ENCODE measurements at places on chromosomes 1 and 21.

DNA sequence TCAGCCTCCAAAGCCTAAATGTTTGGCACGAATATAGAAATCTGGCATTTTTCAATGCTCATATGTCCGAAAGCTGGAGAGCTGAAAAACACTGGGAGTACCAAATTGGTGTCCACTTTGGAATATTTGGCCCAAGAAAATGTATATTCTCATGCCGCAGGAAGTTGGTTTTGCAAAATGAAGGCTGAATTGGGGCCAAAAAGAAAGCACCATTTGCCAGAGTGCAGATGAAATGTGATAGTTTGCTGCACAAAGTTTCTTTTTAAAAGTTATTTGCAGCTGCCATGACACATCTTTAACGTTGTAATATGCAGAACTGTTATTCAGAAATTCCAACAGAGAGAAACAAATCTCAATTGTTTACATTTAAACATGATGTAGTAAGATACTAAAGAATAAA lies 124.2 kb upstream of the LYPLAL1 start:
- no peak for DNase-seq

- DNase-seq = no peak
Measured at GRCh38 chr1:114002492-114003239, 23.4 kb downstream of the OLFML3 start.

GRCh38 chr1:81420760-81421159 lies 380.0 kb upstream of the ADGRL2 start:
- DNase-seq = no peak

- DNase-seq = no peak
Measured at GRCh38 chr1:10626791-10627410, 152.2 kb downstream of the PEX14 start.

GRCh38 chr21:31599013-31599412 lies 60.5 kb upstream of the SOD1 start:
- no peak for DNase-seq
